GOT3 (cell line): ENCODE measurements at places on chromosomes 2 and 18.
A peak's percentile ranks its signal among the peaks of the same experiment; 100 is the strongest.

DNA sequence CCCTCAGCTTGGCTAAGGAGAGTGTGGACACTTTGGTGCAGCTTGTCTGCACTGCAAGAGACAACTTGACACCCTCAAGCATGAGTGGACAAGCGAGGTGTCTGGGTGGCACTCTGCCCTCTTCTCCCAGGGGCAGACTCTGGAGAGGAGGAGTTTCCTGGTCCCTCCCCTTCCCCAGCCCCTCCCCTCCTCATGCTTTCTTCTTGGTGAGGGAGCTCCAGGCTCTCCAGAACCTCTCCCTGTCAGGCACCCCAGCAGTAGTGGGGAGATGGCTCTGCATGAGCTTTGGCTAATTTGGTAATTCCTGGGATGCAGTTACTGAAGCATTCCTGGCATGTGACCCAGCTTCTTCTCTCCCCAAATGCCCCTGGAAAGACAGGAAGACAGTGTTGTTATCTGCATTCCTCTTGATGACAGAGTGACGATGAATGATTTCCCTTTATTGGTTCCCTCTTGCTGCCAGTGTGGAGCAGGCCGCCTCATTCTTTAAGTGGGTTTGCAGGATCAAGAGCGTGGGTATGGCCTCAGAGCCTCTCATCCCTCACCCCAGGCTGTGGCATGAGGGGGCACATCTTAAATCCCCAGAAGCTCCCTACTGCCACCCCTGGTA is 89.2 kb downstream of the STPG4 start:
- DNase-seq: no peak

DNA sequence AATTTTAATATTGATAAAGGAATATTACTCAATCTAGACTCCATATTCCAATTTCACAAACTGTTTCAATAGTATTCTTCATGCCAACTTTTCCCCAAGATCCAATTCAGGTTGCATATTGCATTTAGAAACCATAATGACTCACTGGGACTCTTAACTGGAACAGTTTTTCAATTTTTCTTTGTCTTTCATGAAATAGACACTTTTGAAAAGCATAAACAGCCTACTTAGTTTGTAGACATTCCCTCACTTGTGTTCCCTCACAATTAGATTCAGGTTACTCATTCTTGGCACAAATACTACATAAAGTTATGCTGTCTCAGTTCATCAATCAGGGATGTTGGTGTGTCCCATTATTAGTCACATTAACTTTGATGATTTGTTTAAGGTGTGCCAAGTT is 1768.4 kb upstream of the PIK3C3 start:
- no peak for DNase-seq

GRCh38 chr2:41595240-41595639 is 452.6 kb upstream of the PKDCC start:
- DNase-seq: no peak

- peak; percentile 42 for DNase-seq
Observed at GRCh38 chr2:199955007-199955338, 318 bp downstream of the TYW5 start.

DNA sequence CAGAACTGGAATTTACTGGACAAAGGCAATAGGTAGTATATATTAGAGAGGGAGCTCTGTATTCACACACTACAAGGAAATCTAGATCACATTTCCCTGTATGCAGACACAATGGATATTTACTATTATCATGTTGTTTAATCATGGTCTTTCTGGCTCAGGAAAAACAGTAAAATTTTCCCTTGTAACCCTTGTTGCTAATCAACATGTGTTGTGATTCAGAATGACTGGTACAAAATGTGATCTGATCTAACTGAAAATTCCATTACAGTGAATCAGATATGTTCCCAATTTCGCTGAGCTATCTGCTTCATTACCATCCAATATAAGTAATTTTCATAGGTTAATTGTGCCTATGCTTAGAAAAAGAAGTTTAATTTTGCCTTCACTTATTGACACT is 1109.7 kb downstream of the LRP1B start:
- no peak for DNase-seq

GRCh38 chr2:148014616-148015015 is 5.9 kb downstream of the ORC4 start:
- no peak for DNase-seq

GRCh38 chr18:49400398-49401072 is 59.9 kb downstream of the DYM start:
- no peak for DNase-seq

DNA sequence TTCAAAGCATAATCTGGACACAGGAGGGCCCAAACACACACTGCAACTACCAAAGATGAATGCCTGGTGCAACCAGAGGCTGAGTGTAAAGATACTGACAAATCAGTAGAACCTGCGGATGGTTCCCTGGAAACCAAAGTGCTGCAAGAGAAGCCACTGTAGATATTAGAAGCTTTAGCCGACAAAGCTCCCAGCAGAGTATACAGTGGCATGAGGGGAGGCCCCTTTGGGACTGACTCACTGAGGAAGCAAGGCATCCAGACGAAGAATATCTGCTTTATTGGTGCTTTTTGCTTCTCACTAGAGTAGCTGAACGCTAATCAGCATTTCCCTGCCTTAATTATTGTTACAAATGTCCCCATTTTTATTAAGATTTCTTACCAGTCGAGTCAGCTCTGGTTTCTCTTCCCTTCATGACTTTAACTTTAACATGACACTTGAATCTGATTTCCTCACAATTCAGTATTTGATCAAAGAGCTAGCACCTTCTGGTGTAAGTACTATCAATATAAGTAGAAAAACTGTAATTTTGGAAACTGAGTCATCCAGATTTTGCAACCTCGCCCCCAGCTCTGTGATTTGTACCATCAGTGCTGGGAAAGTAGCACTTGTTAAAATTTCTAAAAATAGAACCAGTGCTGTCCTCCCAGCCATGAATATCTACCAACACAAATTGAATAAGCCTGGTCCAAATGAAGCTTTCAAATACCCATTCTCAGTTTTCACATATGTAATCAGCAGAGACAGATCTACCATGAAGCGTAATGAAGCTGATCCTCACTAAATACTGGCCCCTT is 34.2 kb downstream of the FIGN start:
- no peak for DNase-seq

GRCh38 chr2:63866009-63866709 is 24.5 kb downstream of the UGP2 start:
- DNase-seq: no peak

- DNase-seq: peak; percentile 74
Observed at GRCh38 chr2:18119883-18120282, 241.4 kb downstream of the KCNS3 start.

DNA sequence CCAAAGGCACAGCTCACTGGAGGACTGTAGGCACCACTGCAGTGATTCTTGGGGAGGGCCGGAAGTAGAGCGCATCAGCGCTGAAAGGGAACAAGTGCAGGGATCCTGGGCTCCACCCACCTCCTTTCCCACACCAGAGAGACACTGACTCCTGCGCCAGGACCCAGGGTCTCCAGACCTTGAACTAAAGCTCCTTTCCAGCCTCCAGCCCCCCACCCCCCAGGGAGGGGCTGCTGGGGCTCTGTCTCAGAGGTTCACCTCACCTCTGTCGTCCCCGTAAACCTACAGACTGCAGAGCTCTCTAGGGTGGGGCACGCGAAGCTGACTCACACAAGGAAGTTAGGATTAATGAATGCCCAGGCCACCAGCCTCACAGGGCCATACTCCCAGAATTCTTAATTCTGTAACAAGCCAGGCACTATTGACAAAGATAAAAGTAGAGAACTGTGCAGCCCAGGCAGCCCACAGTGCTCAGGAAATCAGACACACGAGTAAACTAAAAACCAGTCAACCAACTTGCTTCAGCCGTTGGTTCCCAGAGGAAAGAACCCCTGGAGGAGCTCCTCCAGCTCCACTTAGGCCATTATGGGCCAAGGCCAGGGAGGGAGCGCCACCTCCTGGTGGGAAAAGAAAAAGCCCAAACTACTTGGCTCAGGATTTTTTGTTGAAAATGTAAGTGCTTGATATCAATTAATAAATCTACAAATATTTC is 45.1 kb upstream of the ACAA2 start:
- DNase-seq: no peak

DNA sequence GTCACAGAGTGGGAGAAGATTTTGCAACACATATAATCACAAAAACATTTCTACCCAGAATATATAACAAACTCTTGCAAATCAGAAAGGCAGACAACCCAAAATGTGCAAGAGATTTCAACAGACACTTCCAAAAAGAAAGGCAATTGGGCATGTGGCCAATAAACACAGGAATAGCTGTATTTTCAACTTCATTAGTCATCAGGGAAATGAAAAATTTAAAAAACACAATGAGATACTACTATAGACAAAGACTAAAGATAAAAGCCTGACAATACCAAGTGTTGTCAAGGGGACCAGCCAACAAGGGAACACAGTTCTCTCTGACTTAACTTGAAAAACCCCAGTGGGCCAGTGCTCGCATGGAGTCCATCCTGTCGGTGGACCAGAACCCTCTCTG is 40.5 kb downstream of the MTHFD2 start:
- no peak for DNase-seq

GRCh38 chr18:73879328-73879727 is 268.3 kb downstream of the FBXO15 start:
- no peak for DNase-seq

DNA sequence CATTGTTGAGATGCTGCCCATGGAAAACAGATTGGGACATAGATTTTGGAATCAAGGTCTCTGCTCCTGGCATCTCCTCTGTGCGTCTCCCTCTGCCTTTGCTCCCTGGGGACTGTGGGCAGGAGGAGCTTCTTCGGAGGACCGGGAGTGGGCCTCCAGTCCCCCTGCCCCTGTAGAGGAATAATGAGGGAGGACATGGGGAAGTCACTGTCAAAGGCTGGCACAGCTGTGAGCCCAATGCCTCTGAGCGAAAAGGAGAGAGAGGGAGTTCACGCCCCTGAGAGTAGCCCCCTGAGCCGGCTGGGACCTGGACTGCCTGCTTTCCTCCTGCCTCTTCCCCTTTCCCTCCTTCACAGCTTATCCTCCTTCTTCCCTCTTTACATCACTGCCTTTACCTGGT is 195.0 kb downstream of the LOXHD1 start:
- DNase-seq: no peak

GRCh38 chr2:218867900-218868299 is 8.3 kb downstream of the WNT6 start:
- no peak for DNase-seq

- no peak for DNase-seq
Observed at GRCh38 chr2:240396623-240397541, 38.6 kb upstream of the GPC1 start.

DNA sequence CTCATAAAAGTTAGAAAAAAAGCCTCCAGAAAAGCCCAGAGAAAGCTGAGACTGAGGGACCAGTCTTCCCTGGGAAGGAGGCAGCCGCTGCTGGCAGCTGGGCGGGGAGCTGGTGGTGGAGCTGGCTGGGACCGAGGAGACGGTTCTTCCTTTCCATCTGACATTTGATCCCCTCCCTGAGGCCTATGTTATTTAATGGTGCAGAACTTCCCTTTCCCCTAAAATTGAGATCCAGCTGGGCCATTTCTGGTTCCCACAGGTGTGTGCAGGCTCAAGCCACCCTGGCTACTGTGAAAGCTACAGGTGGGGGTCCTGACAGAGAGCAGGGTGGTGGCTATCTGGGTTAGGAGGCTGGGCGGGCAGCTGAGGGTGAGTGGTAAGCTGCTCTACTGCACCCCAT is 81.5 kb upstream of the FZD7 start:
- no peak for DNase-seq

DNA sequence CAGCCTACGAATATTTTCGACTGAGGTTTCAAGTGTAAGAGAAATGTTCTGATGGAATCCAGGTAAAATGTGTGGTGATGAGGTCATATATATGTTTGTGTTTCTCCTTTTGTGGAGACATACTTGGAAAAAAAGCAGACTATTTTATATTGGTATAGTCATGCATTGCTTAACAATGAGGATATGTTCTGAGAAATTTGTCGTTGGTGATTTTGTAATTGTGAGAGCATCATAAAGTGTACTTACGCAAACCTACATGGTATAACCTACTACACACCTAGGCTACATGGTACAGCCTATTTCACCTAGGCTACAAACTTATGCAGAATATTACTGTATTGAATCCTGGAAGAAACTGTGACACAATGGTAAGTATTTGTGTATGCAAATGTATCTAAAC is 1849.9 kb upstream of the CELF4 start:
- no peak for DNase-seq

DNA sequence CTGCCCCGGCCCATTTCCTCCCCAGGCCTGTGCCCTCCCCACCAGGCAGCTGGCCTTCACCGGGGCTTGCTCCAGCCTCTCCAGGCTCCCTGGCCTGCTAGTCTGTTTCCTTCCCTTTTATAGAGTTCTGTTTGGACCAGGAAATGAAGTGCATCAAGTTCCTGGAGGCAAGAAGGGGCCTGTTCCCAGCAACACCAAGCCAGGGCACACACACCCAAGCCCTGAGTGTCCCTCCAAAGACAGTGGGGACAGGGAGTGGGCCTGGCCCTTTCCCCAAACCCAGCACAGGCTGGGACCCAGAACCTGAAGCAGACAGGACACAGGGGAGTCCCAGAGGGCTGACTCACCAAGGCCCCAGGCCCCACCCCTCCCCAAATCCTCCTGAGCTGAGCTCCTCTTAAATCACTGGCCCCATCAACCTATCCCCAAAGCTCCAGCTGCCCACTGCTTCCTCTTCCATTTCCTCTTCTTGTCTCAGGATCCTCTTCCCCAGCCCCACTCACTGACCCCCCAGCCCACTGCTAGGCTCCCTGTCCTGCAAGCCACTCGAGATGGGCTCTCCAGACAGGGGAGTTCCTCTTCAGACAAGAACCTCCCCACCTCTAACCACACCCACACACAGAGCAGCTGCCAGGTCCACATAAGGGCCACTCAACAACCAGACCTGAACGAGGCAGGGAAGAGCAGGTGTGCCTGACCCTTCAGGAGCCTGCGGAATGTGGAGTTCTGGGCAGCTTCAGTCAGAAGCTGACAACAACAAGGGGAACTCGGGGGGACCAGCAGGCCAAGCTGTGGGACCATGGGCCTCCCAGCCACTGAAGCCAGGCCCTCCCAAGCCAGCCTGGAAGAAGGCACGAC is 74.2 kb downstream of the TNS1 start:
- no peak for DNase-seq

GRCh38 chr2:206049392-206049791 is 36.6 kb downstream of the INO80D start:
- DNase-seq: no peak

GRCh38 chr2:15556311-15556930 is 4.7 kb downstream of the NBAS start:
- no peak for DNase-seq

- no peak for DNase-seq
Observed at GRCh38 chr2:86747711-86748639, 27.9 kb downstream of the RMND5A start.

GRCh38 chr2:127527001-127527804 is 914 bp upstream of the IWS1 start:
- no peak for DNase-seq

DNA sequence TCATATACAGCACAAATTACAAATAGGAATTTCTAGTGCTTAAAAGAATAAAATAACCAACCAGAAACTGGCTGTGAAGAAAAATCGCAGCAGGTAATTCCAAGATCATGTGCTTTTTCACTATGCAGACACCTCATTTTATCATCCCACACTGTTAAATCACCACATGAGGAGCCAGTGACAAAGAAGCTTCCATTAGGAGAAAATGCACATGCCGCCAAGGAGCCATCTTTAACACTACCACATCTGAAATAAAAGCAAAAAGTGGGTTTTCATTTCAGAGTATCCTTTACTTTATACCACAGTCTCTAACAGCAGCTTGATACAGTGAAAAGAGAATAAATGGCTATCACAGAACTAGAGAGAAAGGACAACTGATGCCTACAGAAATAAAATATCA is 6.8 kb downstream of the WDSUB1 start:
- DNase-seq: no peak

GRCh38 chr2:238954841-238955591 is 107.1 kb downstream of the TWIST2 start:
- no peak for DNase-seq

- no peak for DNase-seq
Observed at GRCh38 chr2:29519338-29519925, 402.0 kb downstream of the ALK start.
